ENCODE measurements at places on chromosomes 12 and 14.

DNA sequence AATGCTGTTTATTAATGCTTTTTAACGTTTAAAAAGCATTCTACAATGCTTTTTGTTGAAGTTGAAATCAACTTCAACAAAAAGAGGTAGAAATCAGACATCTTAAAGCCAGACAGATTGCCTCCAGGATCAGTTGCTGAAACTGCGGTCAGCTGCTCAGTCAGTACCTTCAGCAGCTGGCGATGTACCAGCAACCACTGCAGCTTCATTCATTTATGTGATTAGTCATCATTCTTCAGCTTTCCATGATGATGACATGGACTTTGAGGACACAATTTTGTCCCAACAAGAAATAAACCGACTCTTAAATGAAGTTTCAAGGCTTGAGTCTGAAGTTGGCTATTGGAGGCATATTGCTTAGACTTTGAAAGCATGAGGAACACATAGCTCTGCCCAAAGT lies 31.5 kb upstream of the NUAK1 start:
- DNase-seq: no peak

- DNase-seq: no peak
Measured at GRCh38 chr12:123019841-123020138, 39.3 kb downstream of the ARL6IP4 start.

DNA sequence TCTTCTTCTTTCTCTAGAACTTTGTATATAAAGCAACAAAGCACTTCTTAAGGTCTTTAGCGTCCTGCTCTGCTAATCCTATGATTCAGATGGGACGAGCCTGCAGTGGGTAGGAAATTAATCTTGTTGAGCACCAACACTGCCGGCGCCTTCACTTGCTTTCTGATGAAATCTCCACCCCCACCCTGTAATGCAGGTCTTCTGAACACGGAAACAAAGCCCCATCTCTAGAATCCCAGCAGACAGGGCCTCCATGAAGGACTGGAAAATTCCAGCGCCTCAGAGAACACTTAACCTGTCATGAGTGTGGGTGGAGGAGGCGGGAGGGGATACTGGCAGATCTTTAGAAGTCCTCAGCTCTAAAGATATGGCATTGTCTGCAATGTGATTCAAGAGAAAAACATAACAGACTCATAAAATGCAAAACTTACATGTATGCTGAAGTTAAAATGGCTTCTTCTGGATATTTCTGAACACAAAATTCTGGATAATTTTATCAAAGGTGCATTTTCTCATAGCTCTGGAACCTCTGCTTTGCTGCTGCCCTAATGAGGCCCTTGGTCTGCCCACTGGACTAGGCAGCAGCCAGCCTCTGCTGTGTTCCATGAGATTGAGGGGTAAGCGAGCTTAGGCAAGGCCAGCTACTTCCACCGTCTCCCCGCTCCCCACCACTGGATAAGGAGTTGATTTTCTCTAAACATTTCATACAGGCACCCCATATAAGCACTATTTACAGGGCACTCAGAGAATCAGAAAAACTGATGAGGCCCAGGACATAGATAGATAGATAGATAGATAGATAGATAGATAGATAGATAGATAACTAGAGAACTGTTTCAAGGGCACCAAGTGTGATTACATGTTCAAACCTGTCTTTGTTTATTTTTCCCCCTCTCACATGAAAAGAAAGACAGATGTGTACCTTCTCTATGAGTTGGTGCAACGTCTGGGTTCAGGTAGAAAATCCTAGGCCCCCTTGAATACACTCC lies 43.1 kb downstream of the ZFP36L1 start:
- DNase-seq: no peak

- no peak for DNase-seq
Measured at GRCh38 chr14:97275276-97275675, 478.1 kb downstream of the VRK1 start.

DNA sequence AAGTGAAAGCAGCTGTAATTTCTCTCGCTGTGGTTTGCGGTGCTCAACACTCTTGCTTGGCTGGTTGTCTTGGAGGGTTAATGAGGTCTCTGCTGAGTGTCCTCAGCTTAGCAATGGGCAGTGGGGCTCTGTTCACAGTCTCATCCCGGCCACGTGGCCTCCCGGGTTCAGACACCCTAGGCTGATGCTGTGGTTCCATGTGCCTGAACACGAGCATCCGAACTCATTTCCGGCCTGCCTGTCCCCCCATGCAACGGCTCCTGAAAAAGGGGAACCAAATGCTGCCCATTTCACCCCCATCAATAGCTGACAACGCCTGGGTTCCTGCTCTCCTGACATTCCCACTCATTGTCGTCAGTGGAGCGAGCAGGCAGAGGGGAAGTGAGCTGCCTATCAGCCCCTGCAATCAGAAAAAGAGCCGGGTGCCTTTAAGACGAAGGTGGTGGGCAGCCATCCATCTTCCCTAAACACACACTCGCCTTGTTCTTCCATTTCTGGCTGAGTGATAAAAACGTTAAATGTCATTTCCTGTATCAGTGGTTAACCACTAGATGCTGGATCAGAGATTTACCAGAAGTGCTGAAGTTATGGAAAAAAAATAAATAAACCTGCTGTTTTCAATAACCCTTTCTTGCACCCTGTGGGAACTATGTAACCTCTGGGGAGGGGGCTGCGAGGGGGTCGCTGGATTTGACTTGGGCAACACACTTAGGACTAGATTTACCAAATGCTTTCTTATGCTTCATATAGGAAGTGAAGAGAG lies 60.3 kb upstream of the BCL2L14 start:
- DNase-seq: peak; percentile 92

GRCh38 chr12:113208041-113208934 lies 13.0 kb upstream of the TPCN1 start:
- peak; percentile 92 for DNase-seq

GRCh38 chr14:104664588-104664987 lies 24.8 kb upstream of the INF2 start:
- DNase-seq: no peak

- DNase-seq: peak; percentile 74
Measured at GRCh38 chr12:64611341-64612284, 1.3 kb downstream of the RASSF3 start.

DNA sequence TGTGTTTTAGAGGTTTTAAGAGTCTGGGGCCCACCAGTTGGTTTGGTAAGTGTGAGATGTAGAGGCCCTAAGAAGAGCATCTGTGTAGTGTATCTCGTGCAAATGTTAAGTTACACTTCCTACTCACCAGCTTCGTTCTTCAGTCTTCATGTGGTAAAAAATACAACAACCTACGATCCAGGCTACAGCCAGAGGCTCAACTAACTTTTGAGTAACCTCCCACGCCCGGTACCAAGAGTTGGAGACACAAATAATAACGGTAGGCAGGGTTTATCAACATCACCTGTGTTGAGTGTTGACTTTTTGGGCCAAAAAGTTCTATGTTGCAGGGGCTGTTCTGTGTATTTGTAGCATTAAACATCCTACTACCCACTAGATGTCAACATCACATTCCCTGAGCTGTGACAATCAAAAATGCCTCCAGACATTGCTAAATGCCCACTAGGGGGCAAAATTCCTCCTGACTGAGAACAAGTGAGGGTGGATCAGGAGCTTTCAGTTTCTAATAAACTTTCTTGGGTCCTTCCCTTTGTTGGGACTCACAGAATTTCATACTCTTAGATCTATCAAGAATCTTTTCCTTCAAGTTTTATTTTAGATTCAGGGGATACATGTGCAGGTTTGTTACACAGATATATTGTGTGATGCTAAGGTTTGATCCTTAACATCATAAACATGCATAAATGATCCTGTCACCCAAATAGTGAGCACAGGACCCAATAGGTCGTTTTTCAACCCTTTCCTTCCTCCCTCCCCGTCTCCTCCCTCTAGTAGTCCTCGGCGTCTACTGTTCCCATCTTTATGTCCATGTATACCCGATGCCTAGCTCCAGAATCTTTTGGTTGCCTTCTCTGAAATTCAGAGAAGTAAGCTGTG lies 94.7 kb downstream of the SLC2A13 start:
- DNase-seq: peak; percentile 88

DNA sequence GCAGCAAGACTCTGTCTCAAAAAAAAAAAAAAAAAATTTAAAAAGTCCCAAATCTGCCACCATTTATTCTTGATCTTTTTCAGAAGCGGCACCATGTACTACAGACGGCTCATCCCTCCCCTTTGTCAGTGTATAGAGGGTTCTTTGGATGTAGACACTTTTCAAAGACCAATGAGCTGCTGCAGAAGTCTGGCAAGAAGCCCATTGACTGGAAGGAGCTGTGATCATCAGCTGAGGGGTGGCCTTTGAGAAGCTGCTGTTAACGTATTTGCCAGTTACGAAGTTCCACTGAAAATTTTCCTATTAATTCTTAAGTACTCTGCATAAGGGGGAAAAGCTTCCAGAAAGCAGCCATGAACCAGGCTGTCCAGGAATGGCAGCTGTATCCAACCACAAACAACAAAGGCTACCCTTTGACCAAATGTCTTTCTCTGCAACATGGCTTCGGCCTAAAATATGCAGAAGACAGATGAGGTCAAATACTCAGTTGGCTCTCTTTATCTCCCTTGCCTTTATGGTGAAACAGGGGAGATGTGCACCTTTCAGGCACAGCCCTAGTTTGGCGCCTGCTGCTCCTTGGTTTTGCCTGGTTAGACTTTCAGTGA lies 6.5 kb upstream of the ACACB start:
- DNase-seq: no peak

DNA sequence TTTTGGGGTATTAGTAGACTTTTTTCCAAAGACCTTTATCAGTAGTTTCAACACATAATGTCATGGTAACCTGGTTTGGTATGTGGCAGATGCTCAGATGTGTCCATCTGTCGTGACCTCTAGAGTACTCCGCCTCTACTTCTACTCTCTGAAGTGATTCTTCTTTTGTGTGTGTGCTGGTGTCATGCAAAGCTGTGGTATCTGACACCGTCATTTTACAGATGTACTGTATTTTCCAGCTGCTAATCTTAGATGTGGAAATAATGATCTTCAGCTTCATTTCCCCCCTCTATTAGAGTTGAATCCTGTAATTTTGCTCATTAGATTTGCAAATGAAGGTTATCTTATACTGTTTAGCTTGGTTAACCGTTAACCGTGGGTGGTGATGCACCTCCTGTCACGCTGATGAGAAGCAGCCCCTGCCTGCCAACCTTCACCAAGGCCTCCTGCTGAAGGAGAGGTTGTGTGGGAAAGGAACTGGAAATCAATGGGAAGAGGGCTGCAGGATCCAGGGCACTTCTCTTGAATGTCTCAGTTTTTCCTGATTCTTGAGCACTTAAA lies 222.4 kb upstream of the AMIGO2 start:
- no peak for DNase-seq

- no peak for DNase-seq
Measured at GRCh38 chr12:111248236-111249017, 120.5 kb downstream of the PHETA1 start.

- DNase-seq: no peak
Measured at GRCh38 chr12:62278022-62278421, 17.8 kb downstream of the USP15 start.

- DNase-seq: no peak
Measured at GRCh38 chr14:35911097-35911496, 85.0 kb downstream of the BRMS1L start.

DNA sequence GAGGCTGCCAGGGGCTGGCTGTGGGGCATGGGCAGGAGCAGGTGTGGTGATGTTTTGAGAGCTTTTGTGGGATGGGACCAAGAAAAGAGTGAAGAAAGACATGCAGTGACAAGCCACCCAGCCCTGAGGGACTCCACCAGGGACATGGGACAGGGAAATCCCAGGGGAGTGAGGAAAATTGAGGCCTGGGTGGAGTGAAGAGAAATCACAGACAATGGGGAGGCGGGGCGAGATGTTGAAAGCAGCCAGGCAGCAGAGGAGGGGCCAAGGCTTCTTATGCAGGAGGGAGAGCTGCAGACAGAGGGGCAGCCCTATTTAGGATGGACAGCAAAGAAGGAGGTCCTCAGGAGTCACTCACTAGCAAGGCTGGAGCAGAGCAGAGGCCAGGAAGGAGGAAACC lies 4.2 kb upstream of the KRT1 start:
- no peak for DNase-seq

GRCh38 chr12:18400186-18400585 lies 138.9 kb downstream of the PIK3C2G start:
- no peak for DNase-seq

- no peak for DNase-seq
Measured at GRCh38 chr14:56181681-56182085, 63.5 kb downstream of the PELI2 start.

DNA sequence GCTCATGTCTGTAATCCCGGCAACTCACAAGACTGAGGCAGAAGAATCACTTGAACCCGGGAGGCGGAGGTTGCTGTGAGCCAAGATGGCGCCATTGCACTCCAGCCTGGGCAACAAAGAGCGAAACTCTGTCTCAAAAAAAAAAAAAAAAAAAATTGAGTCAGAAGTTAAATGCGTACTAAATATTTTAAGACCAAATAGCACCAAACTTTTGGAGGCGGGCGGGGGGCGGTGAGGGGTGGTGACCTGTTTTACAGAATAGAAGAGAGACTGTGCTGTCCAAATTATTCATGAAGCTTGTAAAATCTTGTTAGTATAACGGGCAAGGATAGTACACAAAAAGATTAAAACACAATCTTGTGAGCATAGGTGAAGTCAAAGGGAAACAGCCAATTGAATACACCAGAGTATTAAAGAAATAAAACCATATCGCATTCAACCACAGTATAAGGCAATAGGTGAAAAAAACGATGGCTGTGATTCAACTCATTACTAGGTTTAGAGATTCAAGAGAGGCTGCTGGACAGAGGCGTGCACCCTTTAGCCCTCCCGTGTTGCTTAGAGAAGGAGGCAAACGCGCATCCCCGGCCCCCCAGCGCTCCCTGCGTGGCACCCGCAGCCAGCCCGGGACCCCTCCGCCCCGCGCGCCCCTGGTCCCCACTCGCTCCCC lies 571 bp downstream of the ZNF891 start:
- DNase-seq: no peak

DNA sequence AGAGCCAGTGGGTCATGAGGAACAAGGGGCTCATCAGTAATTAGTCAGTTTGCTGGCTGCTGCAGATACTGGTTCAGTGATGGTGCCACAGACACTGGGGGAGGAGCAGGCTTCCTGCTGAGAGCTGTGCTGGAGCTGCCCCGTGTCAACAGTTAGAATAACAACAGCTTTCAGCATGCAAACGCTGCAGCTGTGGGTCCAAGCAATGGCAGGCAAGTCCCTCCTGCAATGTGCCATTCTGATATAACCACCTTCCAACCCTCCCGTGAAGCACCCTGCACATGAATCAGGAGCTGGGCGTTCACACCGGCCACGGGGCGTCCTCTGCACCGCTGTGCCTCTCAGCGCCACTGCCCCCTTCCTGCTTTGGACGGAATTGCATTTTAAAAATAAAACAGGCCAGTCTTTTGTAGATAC lies 258.4 kb upstream of the SFSWAP start:
- DNase-seq: peak; percentile 74

Measured in activated CD4-positive, alpha-beta T cell treated with anti-CD3 and anti-CD28 coated beads, Interleukin-2, amount 10 ng/mL, durations not matched to agents 24 days and 14 days (primary cell).